Dermis lymphatic vessel endothelial cell (primary cell): ENCODE measurements at places on chromosomes 4 and X. TPM values are rescaled to one million over a fixed set of nuclear protein-coding genes. Genes with fewer than 3 reads are reported as not detected.

HTN3 gene
- not detected in 2 replicates for total RNA-seq

HELT gene
- total RNA-seq = not detected in 2 replicates

ASB11 gene
- not detected in 2 replicates for total RNA-seq

SSX1 gene
- total RNA-seq = not detected in 2 replicates

MSL3 gene
- total RNA-seq = 20.7 and 21.6 TPM in 2 replicates

BST1 gene
- 16.5 and 77.7 TPM in 2 replicates for total RNA-seq

NAA11 gene
- not detected in 2 replicates for total RNA-seq

POU3F4 gene
- not detected in 2 replicates for total RNA-seq

PROM1 gene
- total RNA-seq = under 0.01 and 0.09 TPM in 2 replicates

HHIP gene
- 61.1 and 70.9 TPM in 2 replicates for total RNA-seq

DUSP9 gene
- 0.09 TPM in 1 of 2 replicates, not detected in the other for total RNA-seq

CXorf65 gene
- total RNA-seq = not detected in 2 replicates

IGFBP7 gene
- 851 and 1,319 TPM in 2 replicates for total RNA-seq

DRD5 gene
- total RNA-seq = not detected in 2 replicates

CLGN gene
- 0.09 and 0.11 TPM in 2 replicates for total RNA-seq

REST gene
- 33.8 and 39.4 TPM in 2 replicates for total RNA-seq
